ENCODE measurements at places on chromosomes 3 and 15. TPM values are rescaled to one million over a fixed set of nuclear protein-coding genes. Genes with fewer than 3 reads are reported as not detected.

GRCh38 chr3:62139957-62140356 lies 233.4 kb downstream of the FEZF2 start:
- DNase-seq = no peak

DNA sequence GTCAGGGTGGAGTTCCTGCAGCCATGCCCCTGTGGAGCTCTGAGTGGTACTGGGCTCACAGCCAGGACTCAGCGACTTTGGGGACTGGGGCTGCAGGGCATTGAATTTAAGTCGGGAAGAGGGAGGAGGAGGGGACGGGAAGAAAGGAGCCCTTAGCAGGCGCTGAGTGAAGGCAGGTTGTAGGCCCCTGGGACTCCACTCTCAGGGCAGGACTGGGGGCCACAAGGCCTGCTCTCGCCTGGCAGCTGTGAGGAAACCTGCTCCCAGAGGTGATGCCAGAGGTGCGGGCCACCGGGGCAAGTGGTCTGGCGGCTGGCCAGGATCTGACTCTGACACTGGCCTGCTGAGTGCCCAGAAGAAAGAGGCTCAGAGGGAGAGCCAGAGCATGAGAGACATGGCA lies 73.5 kb downstream of the EPHB3 start:
- DNase-seq = no peak

- no peak for DNase-seq
Measured at GRCh38 chr15:63418811-63419210, 37.2 kb upstream of the CA12 start.

DNA sequence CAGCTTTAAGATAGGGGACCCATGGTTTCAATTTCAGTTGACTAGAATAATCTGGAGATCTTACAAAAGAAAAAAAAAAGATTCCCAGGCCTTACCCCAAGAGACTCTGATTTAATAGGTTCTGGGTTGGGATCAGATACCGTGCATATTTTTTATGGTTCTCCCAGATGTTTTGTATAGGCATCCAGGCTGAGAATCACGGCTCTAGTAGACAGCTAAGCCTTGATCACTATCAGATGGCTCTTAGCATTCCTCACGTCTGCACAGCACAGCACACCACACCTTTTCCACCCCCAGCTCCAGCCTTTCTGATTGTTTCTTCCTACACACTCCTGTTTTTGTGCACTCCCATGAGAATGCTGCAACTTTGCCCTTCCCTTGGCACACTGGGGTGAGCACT lies 40.8 kb downstream of the TMEM45A start:
- DNase-seq = no peak

DNA sequence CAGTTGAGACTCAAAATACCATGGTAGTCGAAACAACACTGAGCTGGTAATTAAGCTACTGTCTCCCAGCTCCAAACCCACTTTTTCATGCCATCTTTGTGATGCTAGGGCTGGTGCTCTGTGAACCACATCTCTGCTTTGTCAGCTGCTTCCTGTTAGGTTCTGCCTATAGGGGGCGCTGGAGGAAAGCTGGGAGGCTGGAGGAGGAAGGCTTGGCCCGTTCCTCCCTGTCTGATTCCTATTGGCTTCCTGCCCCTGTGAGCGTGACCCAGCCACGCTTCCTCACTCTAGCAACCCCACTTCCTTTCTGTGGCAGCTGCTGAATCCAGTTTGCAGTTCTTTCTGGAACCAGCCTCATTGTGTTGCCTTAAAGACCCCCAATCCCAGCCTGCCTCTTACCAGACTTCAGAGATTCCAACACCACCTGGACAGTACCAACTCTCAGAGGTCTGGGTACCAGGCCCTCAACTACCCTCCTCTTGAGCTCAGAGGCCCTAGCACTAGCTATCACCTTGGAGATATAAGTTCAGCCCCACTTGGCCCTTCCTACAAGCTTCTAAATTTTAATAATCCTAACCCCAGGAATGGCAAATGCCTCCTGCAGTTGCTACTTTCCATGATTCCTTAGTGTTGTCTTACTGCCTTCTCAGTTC lies 120.9 kb downstream of the ERC2 start:
- DNase-seq = no peak

TGM4 gene
- not detected for total RNA-seq

Data from vagina (tissue), 2 donors.